Activated T-helper 9 cell treated with anti-CD3 and anti-CD28 coated beads, Interleukin-2, amount 50 U/mL, for 16 hours (primary cell): ENCODE measurements at places on chromosomes 5 and 9.

- DNase-seq, result no peak
Observed at GRCh38 chr9:4986296-4986695, 1.2 kb downstream of the JAK2 start.

DNA sequence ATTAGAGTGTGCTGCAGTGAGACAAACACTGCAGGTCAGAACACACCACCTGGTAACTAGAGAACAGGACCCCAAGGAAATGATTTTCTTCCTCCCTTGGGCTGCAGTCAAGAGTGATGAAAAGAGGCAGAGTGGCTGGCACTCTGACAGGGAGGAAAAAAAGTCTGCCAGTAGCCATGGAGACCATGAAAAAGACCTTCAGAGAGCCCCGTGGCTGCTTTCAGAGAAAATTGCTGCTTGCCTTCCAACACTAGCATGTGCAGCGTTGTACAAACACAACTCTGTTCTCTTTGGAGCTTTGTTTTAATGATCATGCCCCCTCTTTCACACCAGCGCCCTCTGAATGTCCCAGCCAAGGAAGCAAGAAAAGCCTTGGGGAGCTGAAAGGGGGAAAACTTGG, 68.8 kb downstream of the ANKRD55 start:
- DNase-seq, result no peak

DNA sequence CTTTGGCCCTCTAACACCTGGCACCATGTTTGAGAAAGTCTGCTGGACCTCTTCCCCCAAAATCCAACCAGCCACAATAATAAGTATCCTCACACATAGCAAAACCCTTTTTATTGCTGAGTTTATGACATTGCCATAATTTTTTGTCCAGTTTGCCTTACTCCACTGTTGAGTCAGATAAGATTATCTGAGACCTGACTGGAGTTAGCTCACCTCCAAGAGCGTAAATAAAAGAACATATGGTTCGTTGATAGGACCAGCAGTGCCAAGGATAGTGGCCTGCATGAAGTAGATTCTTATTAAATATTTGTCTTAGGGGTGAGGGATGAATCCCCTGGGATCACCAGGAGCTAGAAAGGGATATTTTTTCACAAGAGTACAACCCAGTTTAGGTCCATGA, 510.6 kb upstream of the MPDZ start:
- DNase-seq, result no peak

- no peak for DNase-seq
Observed at GRCh38 chr5:127934791-127935256, 148.7 kb upstream of the SLC12A2 start.

- no peak for DNase-seq
Observed at GRCh38 chr5:54965806-54966205, 19.6 kb downstream of the ESM1 start.

- DNase-seq, result no peak
Observed at GRCh38 chr5:126927429-126927828, 102.9 kb downstream of the MARCHF3 start.

DNA sequence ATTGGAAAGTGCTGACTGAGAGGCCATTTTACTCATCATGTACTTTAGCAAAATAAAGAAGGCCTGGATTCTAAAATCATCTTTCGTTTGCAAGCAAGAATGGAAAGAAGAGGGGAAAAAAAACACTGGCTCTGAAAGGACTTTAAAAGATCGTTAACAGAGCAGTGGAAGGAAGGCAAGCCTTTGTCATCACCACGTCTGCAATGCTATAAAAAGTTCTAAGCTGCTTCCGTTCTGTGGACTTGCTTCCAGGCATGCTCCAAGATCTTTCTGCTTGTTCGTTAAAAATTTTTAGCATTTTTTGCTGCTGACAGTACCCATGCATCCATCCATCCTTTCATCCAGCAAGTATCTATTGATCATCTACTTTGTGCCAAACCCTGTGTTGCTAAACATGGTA, 226.5 kb downstream of the GABBR2 start:
- no peak for DNase-seq

DNA sequence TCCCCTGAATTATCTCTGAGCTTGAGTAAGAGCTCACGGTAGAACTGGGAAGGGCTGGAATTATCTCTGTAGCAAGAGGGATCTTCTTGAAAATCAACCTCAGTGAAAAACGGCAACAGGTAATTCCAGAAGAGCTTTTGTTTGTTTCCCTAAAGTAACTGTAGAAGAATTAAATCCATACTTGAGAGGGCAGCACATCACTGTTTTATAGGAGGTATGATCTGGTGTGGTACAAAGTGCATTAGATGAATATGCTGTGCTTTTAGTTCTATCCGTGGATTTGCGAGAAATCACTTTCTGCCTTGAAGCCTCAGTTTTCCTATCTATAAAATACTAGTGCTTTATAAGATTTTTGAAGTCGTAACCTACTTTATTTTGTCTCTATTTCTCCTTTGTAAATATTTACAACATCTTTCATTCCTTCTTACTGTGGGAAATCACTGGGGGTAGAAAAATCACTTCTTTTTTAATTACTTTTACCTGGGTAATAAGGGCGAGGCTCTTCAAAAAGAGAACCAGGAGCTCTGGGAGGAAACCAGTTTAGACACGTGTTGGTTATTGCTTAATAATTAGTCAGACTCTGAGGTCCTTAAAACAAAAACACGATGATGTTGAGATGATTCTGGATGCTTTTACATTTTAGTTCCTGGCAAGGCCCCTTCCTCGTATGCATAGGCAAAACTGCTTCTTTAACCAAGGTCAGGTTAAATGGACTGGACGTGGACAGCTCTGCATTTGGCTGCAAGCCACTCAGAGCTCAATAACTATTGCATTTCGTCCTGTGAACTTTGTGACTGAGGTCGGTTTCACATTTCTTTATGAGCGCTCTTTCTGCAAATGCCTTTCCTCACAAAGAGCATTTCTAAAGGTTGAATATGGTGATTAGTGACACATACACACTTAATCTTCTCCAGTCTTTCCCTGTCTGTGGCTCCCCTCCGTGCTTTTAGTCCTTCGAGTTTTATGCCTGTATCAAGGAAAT, 376.1 kb downstream of the BRINP1 start:
- DNase-seq, result no peak

GRCh38 chr9:69554945-69555344, 117.2 kb downstream of the APBA1 start:
- no peak for DNase-seq
